IPS DF 19.7 (cell line): ENCODE measurements at places on chromosomes 6 and 20.

GRCh38 chr20:44437497-44437896 lies 38.2 kb upstream of the TTPAL start:
- no peak for DNase-seq

- no peak for DNase-seq
These were observed 1100.6 kb upstream of the CITED2 start for GRCh38 chr6:140475086-140475485.

- no peak for DNase-seq
These were observed 4.8 kb downstream of the COL19A1 start for GRCh38 chr6:69871107-69871506.

DNA sequence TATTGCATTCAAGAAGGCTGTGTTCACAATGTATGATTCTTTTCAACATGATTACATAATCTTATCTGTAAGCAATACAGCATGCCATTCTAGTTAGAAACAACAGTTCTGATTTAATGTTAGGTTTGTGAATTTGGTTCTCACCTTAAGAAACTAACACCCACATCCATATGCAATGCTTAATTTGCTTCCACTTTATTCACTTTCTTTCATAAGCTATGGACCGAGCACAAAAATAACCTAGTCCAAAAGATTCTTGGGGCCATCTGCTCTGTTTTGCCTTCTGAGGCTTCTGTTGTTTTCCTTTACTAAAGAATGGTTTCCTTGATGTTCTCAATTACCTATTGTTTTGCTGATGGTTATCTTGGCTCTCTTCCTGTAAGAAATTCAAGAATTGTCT lies 258.2 kb downstream of the EYS start:
- DNase-seq: no peak

DNA sequence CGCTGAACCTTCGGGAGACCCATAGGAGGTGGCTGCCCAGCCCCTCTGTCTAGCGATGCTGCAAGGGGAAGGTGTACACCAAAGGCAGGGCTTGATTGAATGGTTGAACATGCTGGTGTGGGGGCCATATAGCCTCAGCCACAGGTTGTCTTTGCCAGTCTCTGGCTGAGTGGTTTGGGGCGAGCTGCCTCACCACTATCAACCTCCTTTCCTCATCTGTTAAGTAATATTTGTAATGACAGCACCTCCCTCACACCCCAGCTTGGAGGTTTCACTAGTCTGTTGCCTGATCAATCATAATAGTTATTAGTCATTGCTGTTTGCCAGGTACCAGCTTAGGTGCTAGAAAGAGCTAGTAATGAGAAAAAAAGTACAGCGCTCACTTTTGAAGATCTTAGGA lies 11.8 kb upstream of the ZNF831 start:
- DNase-seq: no peak

DNA sequence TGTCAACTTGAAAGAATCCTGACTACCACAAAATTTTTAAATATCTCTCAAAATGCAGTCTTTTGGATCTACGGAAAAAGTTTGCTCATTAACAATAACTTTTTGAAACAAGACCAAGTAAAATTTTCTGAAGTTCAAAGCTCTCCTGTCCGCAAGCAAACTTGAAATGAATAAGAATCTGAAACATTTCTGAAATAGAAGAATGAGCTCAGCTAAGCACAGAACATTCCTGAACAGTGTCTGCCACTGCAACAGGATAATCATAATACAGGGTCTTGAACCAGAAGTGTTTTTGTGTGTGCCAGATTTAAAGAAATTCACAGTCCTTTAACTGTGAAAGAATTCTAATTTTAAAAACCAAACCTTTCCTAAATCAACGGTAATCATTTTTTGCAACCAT lies 49.1 kb upstream of the TASP1 start:
- no peak for DNase-seq

DNA sequence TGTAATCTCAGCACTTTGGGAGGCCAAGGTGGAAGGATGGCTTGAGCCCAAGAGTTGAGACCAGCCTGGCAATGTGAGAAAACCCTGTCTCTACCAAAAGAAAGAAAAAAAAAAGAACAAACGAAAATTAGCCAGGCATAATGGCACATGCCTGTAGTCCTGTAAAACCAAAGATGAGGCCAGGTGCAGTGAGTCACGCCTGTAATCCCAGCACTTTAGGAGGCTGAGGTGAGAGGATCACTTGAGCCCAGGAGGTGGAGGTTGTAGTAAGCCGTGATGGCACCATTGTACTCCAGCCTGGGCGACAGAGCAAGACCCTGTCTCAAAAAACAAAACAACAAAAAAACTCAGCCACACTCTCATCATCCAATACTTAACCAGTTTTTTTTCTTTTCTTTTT lies 32.5 kb upstream of the KIF3B start:
- DNase-seq: no peak

GRCh38 chr20:16806886-16807285 lies 58.7 kb downstream of the OTOR start:
- no peak for DNase-seq

DNA sequence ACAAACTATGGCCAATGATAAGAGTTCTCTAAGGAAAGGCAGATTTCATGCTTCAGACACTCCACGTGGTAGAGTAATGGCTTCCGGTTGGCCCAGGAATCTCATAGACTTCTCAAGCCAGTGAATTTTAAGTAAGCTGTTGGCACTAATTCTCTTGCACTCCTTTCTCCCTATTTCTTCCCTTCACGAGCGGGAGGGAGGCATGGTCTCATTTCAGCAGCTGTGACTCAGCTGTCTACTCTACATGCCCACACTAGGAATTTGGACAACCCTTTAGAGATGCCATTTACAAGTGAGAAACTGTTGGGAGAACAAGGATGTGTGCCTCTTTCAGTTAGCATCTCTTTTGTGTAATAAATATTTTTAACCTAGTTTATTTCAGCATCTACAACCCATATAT lies 107.7 kb downstream of the PTPRK start:
- DNase-seq: no peak

GRCh38 chr6:24464253-24465038 lies 24.9 kb downstream of the GPLD1 start:
- no peak for DNase-seq
